Activated CD8-positive, alpha-beta memory T cell treated with anti-CD3 and anti-CD28 coated beads for 1 hour (primary cell): ENCODE measurements at places on chromosomes 12 and 14.

DNA sequence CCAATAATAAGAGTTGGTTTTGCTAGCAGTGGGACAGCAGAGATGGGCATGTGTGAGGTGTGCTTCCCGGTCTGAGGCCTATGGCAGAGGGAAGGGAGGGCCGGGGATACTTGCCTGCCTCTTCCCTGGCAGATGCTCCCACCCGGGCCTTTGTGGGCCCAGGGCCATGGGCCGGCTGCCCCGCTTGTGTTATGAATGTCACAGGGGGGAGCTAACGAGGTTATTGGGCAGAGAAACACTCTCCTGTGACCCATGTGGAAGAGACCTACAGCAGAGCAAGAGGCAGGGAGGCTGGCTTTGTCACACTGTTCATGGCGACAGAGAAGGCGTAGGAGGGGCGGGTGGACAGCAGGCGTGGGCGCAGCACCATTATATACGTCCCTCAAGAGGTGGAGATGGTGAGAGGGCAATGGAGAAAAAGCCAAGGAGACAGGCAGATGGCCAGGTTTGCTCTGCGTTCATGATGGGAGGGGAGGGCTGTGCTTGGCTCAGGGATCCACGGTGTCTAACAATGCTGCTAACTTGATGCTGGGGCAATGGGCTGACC is 13.3 kb downstream of the CCND2 start:
- no peak for DNase-seq

DNA sequence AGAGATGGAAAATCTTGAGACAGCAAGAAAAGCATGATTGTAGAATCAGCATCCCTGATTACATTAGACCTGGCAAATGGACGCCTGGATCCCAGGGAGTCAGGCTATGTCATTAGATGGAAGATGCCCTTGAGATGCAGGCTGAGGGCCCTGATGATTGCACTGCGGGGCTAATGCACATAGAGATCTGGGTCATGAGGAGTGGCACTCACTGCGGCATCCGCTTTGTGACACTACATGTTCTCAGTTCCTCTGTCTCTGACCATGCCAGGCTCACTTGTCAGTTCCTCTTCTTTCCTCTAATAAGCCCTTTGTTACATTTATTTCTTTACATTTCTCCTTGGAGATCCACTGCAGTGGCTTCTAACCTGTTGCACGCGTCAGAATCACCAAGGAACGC is 70.1 kb upstream of the GPATCH2L start:
- no peak for DNase-seq

DNA sequence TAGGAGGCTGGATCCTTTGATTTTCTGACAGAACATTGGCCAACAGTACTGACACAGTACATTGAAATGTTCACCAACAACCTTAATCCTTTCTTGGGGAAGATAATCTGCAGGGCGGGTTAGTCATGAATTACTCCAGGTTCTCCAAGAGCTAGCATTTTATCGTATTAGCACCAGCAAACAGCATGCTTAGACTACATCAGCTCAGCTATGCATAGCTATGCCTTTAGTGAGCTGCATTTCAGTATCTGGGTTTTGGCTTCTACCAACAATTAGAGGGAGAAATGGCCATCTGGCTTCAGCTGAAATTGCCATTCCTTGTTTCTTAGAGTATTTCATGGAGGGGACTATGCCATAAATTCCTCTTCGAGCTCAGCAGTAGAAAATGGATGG is 33.8 kb downstream of the SAMD4A start:
- no peak for DNase-seq

- DNase-seq, result no peak
Measured at GRCh38 chr14:93648440-93649168, 139.7 kb downstream of the PRIMA1 start.

GRCh38 chr12:79547044-79547734 is 143.6 kb downstream of the PAWR start:
- no peak for DNase-seq

GRCh38 chr12:79648881-79649280 is 41.9 kb downstream of the PAWR start:
- no peak for DNase-seq

- DNase-seq, result no peak
Measured at GRCh38 chr14:68756000-68756481, 36.8 kb downstream of the ZFP36L1 start.

DNA sequence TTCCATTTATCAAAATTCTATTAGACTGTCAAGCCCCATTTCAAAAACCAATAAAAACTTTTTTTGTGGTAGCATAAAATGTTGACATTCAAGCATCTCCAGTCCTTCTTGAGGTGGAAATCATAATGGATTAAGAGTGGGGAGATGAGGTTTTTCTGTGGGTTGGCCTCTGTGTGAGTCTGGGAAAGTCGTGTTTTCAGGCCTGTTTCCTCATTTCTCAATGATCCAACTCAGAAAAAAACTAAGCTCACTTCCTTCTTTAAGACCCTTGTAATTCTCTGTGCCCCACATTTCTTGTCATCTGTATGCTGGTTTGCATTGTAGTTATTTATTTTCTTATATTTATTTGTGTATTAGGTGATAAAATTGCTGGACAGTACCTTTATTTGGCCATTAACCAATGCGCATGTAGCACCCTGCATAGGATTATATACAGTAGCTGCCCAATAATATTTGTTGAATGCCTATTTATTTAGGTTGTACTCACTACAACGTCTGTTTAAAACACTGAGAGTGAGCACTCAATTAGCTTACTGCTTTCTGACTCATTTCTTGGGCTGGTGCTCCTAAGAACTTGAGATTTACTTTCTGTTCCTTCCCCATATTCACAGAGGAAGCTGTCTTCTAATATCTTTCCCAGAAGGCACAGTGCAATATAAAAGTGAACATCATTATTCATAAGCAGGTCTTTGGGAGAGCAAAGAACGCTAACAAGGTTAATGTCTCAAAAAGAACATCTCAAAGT is 121.9 kb downstream of the DNAI7 start:
- no peak for DNase-seq

DNA sequence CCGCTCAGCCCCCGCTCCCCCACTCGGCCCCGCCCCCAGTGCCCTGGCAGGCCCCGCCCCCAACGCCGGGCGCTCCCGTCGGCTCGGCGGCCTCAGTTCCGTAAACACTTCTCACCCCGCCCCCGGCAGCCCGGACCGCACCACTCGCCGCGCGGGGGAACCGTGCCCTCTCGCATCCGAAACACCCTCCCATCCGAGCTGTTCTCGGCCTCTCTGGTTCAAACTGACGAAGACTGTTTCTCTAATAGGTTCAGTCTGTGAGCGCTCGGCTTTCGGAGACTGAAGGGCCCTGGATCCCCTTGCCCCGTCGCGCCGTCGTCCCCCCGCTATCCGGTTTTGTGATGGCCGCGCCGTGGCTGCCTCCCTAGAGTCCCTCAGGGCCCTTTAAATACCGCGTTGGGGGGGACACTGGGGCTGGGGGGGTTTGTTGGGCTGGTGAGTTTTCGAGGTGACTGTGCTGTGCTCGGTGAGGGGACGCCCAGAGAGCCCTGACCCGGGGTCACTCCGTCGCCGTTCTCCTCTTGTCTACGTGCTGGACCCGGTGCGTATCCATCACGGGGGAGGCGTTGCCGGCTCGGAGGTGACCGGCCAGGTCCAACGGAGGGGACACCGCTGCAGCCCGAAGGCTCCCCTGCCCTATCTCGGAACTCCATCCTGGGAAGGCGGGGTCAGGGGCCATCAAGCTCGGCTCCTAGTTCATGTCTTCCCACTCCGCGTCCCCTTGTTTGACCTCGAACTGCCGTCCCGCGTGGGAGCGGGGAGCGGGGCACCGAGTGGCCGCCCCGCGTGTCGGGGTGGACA is at the start of gene TCP11L2:
TCP11L2 (plus strand) TSS at position 333 of the 801 bp plus-strand sequence. CDS start 8,343 bp downstream, outside the sequence.
- peak; percentile 93 for DNase-seq

DNA sequence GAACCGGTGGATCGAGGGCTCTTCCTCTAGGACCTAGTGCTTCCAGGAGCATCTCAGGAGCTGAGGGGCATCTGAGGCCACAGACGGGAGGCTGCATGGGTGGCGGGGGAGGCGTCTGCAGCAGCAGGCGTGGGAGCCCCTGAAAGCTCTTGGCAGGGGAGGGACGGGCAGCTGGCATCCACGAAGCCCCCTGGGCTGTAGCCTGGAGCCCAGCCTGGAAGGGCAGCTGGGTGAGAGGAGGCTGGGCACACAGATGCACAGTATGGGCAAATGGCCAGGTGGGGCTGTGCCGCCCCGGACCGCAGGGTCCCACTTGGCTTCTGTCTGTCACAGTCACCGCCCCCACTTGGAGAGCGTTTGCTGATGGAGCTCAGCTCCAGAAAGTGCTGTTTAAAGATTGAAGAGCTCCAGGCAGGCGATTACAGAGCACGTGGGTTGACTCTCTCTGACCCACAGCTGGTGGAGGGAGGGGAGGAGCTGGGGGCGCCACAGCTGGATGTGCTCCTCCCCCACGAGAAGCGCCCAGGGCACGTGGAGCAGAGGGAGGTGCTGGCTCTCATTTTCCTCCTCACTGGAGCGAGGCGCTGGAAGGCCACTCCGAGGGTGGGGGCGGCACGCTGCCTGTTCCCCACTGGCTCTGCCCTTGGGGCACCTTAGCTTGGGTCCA is 155.0 kb upstream of the C14orf180 start:
- DNase-seq, result no peak

- DNase-seq, result no peak
Measured at GRCh38 chr12:128909653-128910052, 56.4 kb downstream of the GLT1D1 start.

DNA sequence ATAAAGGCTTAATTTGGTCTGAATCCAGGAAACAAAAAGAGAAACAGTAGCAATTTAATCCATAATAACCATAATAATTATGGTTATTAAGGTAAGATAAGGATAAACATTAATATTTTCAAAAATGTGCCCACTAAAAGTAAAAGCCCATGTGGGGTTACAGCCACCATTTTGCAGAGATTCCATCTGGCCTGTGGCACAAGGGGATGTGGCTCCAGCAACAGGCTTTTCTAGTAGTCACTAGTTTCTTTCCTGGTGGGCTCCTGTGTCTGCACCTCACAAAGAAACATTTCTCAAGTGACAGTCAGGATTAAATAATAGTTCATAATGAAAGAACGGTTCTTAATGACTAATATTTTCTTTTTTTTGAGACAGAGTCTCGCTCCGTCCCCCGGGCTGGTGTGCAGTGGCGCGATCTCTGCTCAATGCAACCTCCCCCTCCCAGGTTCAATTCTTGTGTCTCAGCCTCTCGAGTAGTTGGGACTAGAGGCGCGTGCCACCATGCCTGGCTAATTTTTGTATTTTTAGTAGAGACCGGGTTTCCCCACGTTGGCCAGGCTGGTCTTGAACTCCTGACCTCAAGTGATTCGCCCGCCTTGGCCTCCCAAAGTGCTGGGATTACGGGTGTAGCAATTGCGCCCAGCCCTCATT is 32.2 kb downstream of the GPR19 start:
- DNase-seq, result no peak

DNA sequence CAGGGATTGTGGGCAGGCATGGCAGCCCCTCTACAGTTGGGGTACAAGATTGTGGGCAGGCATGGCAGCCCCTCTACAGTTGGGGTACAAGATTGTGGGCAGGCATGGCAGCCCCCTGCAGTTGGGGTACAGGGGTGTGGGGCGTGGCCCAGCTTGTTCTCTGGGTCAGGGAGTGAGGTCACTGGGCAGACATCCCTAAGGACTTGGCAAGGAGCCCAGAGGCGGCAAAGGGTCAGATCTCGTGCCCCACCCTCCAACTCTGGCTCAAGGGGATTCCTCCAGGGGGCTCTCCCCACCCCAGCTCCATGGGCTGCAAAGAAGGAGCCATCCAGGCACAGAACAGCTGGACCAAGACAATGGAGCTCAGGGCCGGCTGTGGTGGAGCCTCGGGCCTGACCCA is 25.8 kb upstream of the NUDT14 start:
- no peak for DNase-seq

GRCh38 chr14:56162476-56162875 is 44.3 kb downstream of the PELI2 start:
- no peak for DNase-seq

- no peak for DNase-seq
Measured at GRCh38 chr12:72278894-72279293, 6.7 kb downstream of the TRHDE start.

DNA sequence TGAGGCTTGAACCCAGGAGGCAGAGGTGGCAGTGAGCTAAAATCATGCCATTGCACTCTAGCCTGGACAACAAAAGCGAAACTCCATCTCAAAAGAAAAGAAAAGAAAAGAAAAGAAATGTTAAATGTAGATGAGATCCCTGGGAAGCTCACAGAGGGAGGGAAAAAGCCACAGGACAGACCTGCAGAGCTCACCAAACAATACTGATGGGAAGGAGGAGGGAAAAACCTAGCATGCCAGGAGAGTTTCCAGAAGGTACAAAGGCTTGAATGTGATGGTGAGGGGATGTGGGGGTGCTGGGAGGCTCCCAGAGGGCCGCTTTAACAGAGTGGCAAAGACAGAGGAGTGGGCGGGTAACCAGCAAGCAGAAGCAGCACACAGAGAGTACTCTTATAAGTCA is 72.3 kb downstream of the PTPN21 start:
- DNase-seq, result no peak

DNA sequence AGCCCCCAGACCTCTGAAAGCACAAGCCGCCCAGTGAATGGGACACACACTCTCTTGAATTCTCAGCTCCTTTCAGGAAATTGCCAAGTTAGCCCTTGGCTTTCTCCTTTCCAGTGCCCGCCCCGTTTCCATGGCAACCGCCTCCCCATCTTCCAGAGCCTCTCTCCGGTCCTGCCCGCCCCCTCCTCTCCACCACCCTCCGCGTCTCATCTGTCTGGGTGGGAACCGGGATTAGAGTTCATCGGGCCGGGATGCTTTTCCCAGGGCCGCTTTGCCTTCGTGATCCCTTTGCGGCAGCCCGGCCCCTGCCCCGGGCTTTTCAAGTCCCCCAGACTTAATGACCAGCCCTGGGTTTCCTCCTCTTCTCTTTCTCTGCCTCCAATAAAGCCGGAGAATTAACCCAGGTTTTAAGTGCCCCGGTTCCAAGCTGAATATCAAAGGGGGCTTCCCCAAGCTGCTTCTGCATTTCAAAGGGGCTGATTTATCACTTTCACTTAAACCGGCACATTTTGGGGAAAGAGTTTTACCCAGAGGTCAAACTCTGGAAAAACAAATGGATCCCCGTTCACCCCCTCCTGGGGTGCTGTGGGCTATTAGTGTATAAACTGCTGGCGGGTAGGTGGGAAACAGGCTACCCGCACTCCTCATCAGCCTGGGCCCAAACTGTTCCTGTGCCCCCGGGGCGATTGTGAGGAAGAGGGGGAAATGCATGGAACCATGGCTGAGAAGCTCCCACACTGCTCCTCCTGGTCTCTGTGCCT is 101.7 kb downstream of the ZFP36L1 start:
- no peak for DNase-seq

DNA sequence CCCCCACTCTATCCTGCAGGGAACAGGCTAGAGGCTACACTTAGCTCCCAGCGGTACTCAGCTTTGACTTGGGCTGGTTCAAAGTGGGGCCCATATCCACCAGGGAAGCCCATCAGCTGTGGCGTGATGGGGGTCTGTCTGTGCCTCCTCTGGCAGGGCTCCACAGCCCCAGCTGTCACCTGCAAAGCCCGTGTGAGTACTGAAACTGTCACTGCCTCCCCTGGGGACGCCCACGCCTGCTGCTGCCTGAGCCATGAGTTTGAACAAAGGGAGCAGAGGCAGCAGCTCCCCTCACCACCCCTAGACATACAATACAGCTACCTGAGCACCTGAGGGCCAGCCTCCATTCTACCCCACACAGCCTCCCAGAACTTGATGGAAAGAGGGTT is 5.0 kb downstream of the REM2 start:
- no peak for DNase-seq
